ENCODE measurements at places on chromosomes 1 and 21.

DNA sequence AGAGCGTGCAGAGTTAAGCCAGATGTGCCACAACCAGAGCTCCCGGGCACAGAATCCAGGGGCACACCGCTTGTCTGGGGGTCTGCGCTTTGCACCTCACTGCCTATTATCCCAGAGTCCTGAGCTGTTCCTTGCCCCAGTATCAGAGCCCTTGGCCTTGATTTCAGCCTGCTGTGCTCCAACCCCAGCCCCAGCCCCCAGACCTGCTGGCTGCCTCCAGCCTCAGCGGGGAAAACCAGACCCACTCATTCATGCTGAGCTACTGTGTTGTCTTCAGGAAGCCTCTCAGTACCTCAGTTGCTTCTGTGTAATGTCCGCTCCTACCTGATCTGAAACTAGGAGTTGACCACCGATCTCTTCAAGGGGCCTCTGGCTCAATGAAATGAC lies 1.1 kb downstream of the IKBKE start:
- no peak for DNase-seq

- no peak for DNase-seq
These were observed 1.7 kb downstream of the FAM78B start for GRCh38 chr1:166164995-166165660.

DNA sequence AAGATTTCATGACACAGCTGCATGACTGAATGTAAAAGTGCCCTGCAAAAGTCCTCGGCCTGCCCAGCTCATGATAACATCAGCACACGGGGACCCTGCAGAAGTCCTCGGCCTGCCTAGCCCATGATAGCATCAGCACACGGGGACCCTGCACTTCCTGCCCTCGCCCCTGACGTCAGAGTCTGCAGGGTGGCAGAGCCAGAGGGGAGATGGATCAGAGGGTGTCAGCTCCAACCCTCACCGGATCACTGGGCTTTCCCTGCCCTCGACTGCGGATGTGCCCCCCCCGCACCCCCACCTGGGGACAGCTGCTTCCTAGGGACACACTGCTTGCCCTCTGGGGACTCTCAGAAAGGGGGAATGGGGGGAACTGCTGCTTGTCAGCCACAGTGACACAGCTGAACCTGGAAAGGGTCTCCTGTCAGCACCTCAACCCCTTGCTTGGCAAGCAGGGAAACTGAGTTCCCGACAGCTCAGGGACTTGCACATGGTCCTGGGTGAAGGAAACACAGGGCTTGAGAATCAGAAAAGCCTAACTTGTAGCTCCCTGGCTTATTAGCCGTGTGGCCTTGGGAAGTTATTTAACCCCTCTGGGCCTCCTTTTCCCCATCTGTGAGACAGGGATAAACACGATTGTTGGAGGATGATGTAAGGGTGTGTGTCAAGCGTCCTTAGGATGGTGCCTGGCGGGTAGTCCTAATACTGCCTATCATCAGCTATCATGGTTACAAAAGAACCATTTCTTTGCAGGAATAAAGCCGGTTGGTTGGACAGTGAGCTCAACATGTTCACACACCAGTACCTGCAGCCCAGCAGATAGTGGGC lies 8.3 kb upstream of the MIIP start:
- DNase-seq, result no peak

GRCh38 chr1:155133799-155134281 lies 1.8 kb upstream of the SLC50A1 start:
- no peak for DNase-seq

DNA sequence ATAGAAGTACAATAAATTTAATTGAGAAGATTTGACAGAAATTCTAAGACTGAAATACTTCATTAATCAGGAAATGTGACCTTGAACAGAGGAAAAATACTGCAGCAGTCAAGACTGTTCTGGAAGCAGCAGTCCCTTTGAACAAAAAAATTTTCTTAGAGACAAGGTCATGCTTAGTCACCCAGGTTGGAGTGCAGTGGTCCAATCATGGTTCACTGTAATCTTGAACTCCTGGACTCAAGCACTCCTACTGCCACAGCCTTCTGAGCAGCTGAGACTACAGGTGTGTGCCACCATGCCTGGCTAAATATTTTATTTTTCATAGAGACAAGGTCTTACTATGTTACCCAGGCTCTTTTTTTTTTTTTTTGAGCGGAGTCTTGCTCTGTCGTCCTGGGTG lies 1.9 kb upstream of the CCDC30 start:
- no peak for DNase-seq

DNA sequence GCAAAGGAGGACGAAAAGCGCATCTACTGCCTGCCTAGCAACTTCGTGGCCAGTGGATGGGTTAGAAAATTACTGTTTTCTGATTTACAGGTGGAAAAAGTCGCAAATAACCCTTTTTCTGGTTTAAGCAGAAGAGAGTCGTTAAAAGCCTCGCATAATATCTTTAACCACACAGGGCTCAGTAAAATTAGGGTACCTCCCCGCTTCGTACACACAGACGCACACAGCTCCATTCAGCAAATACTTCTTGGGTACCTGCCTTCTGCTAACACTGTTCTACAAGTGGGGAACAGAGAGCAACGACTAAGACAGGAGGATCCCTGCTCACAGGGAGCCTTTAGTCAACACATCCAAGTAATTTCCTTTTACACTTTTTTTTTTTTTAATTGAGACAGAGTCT lies 704 bp downstream of the ALG6 start:
- DNase-seq, result no peak

- no peak for DNase-seq
These were observed 7.7 kb downstream of the ZBTB21 start for GRCh38 chr21:42002421-42002958.

DNA sequence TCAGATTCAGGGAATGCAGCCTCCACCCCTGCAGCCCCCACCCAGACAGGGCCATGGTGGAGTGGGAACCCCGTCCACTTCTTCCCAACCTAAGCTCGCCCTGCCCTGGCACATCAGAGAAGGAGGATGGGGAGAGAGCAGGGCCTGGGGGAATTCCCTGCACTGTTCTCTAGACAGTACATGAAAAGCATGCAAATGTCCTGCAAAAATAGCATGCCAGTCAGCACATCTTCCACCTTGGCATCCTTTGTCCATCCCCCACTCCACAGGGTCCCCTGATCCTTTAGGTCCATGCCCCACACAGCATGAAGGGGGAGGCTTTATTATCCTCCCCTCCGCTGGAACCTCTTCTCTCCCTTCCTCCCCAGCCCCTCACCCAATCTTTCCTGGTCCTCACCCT lies 35.0 kb upstream of the RD3 start:
- no peak for DNase-seq

DNA sequence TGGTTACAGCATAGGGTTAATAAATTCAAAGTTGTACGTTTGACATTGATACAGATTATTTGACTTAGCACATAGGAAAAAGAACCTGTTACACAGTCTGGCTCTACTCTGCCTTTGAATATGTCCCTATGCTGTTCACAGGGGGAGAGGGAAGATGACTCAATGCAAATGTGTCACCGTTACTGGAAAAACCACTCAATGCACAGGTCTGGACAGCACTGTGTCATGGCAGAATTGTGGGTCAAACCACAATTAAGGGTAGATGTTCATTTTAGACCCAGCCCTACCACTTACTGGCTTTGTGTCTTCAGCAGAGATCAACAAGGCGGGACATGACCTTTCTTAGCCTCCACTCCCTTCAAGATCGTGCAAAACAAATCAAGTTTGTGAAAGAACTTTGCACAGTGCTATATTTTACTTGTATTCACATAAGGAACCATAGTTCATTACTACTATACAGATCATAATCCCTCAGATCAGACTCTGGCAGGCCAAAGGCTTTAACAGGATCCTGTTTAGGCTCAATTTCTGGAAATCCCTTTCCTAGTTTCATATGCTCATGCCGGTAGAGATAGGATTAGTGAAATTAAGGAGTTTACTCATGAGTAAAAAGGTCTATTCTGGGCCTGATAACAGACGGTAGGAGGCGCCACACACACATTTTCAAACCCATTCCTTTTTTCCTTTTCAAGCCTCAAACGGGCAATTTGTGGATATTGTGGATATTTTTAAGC lies 22.1 kb downstream of the EIF2D start:
- DNase-seq, result no peak

GRCh38 chr1:234842726-234843641 lies 233.0 kb upstream of the IRF2BP2 start:
- DNase-seq, result peak; percentile 18

- no peak for DNase-seq
These were observed 63.0 kb downstream of the HLX start for GRCh38 chr1:220942278-220942677.

- no peak for DNase-seq
These were observed 5.7 kb downstream of the GSTM5 start for GRCh38 chr1:109717729-109718128.

- no peak for DNase-seq
These were observed at the start of gene ACOT11 for GRCh38 chr1:54547601-54548388. Gene ACOT11 (plus strand): TSS chr1:54548228. CDS start chr1:54548310, 82 bp downstream.

GRCh38 chr1:169726851-169727250 lies 7.0 kb downstream of the SELE start:
- no peak for DNase-seq

- DNase-seq, result no peak
These were observed 11.0 kb downstream of the PLEKHA6 start for GRCh38 chr1:204348722-204349121.

- no peak for DNase-seq
These were observed 54.1 kb downstream of the TOMM20 start for GRCh38 chr1:235074523-235075047.
